ENCODE measurements at places on chromosomes 16 and 17.

GRCh38 chr17:51189628-51190027 is 23.4 kb downstream of the NME2 start:
- DNase-seq: no peak

GRCh38 chr17:73998653-73999645 is 204.5 kb upstream of the RPL38 start:
- peak; percentile 11 for DNase-seq

DNA sequence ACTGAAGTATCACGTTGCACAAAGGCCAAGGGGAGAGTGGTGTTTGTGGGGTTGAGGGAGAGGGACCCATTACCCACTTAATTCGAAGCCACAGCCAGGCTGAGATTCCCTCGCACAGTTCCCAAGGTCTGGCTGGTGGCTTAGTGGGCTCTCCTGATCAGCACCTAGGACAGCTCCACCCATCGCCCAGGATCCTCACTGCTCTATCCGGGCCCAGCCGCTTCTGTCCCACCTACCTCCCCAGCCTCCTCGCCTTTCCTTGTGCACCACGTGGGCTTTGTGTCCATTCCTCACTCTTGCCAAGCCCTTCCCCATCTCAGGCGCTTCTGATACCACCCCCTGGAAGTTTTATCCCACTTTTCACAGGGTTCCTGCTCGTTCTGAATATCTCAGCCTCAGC is 163.5 kb downstream of the CCT6B start:
- peak; percentile 24 for DNase-seq

DNA sequence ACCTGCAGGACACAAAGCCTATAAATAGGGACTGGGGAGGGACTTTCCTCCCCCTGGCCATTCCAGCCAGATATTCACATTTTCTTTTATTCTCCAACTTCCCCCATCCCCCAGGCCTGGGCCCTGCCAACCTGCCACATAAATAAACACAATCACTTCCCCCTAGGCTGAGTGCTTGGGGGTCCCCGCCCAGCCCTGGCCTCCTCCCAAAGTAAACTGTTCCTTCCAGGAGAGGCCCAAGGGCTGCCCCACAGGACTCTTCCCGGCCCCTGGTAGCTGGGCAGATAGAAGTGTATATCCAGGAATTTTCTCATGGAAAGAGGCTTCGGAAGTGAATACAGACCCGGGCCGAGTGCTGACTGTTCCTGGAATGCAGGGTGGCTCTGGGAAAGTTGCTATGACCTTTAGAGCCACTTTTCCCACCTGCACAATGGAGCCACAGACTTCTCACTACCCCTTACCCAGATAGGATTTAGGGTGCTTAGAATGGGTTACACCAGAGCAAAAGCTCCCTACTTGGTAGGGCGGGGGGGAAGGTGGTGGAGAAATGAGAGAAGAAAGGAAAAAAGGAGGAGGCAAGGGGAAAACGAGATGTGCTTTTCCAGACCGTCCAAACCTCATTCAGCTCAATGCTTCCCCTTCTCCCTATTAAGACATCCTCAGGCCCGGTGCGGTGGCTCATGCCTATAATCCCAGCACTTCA is 8.5 kb downstream of the CSF3 start:
- no peak for DNase-seq

GRCh38 chr17:77455111-77455890 is 314.5 kb downstream of the SEC14L1 start:
- no peak for DNase-seq

DNA sequence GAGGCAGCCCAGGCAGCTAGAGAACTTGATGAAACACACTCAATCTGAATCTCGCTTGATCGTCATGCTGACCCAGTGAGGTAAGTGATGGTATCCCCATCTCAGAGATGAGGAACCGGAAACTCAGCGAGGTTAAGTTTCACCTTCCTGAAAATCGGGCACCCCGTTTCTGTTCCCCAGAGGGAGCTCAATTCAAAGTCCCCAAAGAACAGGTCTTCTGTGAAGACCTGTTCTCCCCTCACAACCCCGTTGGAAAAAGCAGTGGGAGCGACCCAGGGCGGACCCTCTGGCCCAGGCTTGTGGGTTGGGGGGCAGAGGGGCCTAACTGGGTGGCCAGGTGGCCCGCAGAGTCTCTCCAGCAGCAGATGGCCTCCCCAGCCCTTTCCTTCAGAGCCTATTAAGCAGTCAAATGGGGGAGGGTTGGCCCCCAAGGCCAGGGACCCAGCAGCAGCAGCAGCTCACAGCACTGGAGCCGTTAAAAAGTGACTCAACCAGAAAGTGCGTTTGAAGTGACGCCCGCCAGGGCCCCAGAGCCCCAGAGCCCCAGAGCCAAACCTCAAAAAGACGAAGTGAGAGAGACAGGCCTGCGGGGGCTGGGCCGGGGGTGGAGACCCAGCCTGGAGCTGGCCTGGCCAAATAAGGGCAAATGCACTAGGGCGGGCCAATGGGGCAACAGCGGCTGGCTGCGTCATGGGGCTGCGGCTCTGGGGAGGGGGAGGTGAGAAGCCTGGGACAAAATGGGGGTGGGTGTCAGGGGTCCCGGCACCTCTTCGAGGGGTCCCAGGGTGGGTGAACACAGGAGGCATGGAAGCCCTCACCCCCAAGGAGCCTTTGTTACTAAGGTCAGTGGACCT is 9.2 kb upstream of the TSPOAP1 start:
- peak; percentile 99 for DNase-seq

GRCh38 chr17:49995055-49995738 is at the start of gene DLX3:
Gene DLX3 (minus strand): TSS chr17:49995224. CDS start chr17:49994998, 226 bp downstream.
- DNase-seq: peak; percentile 55

DNA sequence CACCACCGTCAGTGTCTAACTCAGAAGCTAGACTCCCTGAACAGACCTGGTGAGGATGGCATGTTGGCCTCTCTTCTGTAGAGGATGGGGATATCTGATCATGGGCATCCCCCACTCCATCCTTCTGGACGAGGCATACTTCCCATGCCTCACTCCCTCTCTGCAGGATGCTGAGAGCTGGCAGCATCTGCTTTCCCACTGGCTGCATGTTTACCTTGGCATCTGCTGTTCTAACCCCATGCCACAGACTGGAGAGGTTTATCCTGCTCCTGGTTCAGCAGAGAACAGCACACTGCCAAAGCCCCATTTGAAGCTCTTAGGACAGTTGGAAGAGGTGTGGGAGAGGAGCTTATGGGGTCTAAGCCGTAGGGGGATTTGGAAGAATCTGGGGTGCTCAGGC is 46.0 kb downstream of the YPEL2 start:
- DNase-seq: peak; percentile 54

DNA sequence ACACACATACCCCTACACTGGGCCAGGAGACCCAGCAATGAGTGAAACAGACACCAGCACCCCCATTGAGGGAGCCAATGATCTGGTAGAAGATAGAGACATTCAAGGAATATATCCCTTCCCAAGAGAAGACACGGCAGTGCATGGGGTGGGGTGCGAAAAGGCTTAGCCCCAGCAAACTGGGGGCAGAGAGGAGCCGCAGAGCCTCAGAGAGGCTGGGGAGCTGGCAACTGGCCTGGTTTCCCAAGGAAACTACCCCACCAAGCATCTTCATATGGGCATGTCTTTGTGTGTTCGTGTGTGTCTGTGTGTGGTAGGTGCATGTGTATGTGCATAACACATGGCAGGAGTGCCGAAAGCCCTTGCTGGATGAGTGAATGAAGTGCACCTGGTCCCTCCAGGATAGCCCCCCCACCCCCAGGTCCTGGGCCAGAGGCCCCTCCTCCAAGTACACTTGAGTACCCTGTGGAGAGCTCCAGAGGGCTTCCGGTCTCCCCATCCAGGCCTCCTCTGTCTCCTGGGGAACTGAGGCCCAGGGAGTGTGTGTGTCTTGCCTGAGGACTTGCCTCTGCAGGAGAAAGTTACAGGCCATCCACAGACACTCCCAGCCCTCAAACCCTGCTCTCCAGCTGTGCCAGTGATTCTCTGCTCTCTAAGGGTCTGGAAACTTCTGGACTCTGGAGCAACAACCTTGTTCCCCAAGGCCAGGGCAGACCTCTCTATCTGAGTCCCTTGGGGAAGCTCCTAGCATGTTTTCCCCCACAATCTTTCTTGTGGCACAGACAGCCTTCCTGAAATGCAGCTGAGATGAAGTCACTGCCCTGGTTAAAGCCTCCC is 15.9 kb downstream of the TBX2 start:
- no peak for DNase-seq

- DNase-seq: peak; percentile 48
Observed at GRCh38 chr16:66478733-66479511, 51.8 kb downstream of the BEAN1 start.

DNA sequence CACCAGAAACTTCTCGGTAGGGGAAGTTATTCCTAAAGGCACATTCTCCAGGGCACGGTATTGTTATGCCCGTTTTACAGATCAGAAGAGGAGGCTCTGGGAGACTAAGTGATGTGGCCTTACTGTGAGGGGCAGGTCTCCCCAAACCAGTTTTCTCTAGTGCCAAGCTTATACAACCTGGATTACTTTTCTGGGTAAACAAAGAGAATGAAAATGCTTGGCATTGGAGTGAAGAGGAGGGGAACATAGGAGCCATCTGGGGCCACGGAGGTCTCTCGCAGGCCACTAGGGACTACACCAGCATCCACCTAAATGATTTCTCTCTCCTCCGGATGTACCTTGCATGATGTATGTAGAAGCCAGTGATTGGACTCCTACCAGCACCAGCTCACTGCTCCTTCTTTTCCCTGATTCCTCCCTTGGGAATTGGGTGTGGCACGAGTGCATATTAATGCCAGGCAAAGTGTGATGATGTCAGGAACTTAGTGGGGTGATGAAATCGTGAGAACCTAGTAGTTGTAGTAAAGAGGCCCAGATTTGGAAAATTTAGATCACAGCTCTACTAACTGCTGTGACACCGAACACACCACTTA is 674 bp downstream of the TOM1L1 start:
- peak; percentile 42 for DNase-seq

DNA sequence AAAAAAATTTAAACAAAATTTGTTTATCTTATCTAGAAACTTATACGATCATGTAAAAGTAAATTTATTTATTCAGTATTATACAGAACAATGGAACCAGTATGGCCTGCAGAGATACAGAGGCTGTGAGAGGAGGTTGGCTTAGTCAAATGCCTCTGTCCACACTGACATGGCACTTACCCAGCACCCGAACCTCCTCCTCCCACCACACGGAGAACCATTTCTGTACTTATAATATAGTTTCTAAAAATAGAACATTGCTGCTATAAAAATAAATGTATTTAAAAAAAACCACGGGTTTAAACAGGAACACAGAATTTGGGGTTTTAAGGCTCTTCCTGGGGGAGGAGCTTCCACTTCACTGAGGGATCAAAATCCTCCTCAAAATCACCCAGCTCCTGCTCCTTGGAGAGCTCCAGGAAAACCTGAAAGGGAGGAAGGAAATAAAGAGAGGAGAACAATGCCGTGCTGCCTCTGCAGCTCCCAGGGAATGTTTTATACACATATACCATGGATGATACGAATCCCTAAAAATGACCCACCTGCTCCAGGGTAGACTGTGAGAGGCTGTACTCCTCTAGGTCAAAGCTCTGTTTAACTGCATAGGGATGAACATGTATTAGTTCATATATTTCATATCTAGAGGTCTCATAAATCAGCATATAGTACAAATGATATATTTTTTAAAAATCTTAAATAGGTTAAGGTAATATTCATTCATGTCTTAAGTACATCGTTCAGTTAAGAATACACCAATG is 87.3 kb downstream of the ABCA8 start:
- no peak for DNase-seq

DNA sequence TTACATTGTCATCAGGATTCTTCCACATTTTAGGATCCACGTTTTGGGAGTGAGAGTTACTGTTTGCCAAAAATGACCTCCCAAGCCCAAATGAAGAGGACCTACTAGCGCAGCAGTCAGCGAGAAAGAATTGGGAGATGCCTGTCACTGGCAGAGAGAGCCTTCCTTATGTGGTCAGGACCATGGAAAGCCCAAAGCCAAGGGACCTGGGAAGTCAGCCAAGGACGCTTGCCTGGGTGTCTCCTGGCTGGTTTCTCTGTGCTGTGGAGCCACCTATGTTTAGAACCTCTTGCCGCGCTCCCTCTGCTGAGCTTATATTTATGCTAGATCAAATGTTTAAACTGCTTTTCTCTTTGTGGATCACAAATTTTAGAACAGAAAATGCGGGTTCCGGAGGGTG is 24.9 kb upstream of the RHBDL3 start:
- DNase-seq: peak; percentile 39

GRCh38 chr17:5897275-5897911 is 172.8 kb upstream of the WSCD1 start:
- DNase-seq: no peak

GRCh38 chr16:50284131-50284911 is 18.0 kb downstream of the ADCY7 start:
- no peak for DNase-seq

- DNase-seq: no peak
Observed at GRCh38 chr17:39683295-39683939, 4.4 kb downstream of the PGAP3 start.

GRCh38 chr17:75876938-75877751 is 1.2 kb downstream of the TRIM47 start:
- peak; percentile 87 for DNase-seq

DNA sequence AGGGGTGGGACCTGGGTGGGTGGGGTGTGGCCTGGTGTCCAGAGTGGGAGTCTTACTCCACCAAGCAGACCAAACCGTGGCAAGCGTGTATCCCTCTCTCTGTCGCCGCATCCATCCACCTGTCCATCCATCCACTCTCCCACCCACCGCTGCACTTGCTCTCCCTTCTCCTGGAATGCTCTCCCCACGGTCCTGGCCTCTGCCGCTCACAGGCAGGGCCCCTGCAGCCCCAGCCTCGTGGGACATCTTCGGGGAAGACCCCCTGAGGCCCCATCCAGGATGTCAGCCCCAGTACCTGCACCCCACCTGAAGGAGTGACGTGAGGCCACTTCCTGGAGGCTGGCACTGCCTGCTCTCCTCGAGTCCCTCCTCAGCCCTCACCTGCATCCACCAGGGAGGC is 189.5 kb upstream of the GSE1 start:
- no peak for DNase-seq

DNA sequence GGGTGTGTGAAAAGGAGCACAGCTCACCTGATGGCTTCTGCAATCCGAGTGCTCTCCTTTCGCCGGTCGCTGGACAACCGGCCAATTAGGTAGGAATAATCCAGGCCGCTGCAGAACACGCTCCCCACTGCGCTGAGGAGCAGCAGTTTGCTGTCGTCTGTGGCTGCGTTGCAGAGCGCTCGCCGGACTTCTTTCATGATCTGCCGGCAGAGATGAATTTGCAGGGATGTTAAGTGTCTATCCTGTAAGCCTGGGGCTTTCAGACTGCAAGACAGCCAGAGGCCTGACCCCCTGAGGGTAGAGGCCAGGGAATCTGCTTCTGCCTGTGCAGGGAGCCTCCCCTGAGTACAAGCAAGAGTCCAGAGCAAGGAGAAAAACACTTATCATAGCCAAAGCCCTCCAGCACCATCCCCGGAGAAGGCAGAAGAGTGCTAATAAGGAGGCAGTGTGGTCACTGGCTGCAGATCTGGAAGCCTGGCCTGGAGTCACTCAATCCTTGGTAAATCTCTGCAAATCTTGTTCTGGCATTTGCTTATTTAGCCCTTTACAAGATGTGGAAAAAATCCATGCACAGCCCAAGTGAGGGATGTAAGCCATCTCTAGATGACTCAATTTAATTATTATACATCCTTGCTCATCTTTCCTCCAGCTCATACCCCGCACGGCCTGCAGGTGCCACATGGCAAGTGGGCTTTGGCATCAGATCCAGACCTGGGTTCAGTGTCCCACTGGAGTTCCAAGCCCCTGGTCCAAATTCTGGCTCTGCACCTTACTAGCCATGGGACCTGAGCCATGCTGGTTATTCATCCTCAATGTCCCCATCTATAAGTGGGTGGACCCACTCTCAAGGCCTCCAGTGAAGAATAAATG is 80.2 kb downstream of the DYNLRB2 start:
- no peak for DNase-seq

GRCh38 chr17:81305051-81305630 is 10.0 kb upstream of the SLC38A10 start:
- DNase-seq: no peak

Data from fibroblast of skin of right biceps (primary cell).